ENCODE measurements at places on chromosomes 5 and 9.

DNA sequence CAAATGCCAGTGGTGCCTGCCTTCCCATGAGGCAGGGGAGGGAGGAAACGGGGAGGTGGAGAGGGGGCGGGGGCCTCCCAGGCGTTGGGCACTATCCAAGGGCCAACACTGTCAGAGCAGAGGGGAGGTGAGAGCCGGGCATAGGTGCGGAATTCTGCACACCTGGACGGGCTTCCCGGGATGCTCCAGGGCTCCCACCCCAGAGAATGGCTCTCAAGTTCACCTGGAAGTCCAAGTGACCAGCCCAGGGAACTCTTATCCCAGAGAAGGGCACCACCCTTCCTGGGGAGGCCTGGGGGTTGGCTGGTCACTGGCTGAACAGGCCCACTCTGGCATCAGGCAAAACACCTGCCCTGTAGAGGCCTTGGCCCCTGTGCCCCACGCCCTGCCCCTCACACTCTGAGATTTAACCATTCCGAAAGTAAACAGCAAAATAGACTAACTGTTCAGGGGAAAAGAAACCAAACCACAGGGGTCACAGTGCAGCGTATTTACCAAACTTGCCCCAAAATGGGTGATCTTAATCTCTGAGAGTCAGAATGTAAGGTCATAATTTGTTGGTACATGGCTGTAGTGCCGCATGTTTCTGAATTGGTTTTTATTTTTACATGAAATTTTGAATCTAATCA is 2.7 kb downstream of the CSF2 start:
- DNase-seq = no peak

DNA sequence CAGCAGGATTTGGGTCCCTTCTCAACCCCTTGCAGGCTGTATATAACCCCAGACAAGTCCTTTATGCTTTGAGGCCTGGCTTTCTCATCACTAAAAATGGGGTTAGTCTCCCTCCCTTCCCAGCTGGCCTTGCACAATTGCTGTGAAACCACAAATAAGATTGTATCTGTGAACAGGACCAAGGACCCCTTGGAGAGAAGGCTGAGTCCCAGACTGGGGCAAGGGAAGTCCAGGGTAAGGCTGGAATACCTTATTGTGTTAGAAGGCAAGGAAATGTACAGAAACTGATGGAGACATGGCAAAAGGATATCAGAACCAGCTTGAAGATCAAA is 11.4 kb downstream of the MACROH2A1 start:
- DNase-seq = no peak

GRCh38 chr9:85163415-85163814 is 493.9 kb downstream of the NTRK2 start:
- no peak for DNase-seq

GRCh38 chr5:76038212-76038611 is 45.0 kb upstream of the SV2C start:
- DNase-seq = no peak

GRCh38 chr5:54551926-54552325 is 34.4 kb downstream of the SNX18 start:
- no peak for DNase-seq

DNA sequence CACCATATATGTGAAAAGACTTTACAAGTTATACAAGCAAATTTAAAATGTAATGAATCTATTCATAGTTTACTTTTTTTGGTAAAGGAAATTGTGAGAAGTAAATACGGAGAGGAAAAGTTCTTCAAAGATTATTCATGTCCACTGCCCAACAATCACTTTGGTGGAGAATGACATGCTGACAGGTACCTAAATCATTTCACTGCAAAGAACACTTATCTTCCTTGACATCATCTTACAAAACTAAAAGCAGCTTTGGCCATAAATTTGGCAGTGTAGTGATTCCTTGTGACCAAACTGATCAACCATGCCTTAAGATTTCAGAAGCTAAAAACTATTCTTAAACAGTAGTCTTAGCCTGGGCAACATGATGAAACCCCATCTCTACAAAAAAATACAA is 42.5 kb downstream of the GOLPH3 start:
- DNase-seq = no peak

- no peak for DNase-seq
These were observed 499 bp upstream of the ASPN start for GRCh38 chr9:92482805-92483204.

DNA sequence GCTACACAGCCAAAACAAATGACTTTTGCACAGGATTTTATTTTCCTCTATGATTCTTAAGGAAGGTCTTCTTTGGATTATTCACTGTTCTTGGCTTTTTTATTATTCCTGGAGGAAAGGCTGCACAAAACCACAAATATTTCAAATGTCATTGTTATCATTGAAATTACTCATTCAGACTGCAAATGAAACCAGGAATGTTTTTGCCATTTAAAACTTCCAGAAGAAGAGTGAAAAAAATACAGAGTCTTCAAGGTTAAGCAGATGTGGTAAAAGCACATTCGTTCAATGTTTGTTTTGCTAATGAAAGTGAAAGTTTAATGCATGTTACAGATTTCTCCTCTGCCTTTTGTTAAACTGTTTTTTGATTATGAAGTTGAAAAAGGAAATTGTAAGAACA is 238.2 kb downstream of the TLE4 start:
- no peak for DNase-seq

- no peak for DNase-seq
These were observed 464.3 kb downstream of the GADD45G start for GRCh38 chr9:90069085-90069484.

DNA sequence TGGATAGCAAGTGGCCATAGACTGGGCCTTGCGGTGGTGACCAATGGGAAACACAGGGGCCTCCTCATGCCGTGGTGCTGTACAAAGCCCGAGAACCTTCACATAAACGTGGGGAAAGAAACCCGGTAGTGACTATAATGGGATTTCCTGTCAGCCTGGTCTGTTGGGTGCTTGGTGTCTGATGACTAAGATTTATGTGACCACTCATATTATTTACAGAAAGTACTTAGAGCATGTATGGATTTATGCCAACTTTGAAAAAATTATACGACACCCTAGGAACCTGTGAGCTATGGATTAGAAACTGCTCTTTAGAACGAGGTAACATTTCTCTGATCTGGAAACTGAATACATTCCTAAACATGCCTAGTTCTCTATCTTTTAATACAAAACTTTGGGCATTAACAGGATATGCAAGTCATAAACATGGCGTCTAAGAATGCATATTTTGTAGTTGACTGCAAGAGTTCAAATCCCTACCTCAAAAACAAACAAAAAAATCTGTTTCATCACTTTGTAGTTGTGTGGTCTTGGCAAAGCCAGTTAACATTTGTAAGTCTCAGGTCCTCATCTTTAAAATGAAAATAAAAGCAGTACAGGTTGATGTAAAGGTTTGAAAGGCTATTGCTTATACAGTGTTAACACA is 85.4 kb downstream of the TMEM167A start:
- no peak for DNase-seq

DNA sequence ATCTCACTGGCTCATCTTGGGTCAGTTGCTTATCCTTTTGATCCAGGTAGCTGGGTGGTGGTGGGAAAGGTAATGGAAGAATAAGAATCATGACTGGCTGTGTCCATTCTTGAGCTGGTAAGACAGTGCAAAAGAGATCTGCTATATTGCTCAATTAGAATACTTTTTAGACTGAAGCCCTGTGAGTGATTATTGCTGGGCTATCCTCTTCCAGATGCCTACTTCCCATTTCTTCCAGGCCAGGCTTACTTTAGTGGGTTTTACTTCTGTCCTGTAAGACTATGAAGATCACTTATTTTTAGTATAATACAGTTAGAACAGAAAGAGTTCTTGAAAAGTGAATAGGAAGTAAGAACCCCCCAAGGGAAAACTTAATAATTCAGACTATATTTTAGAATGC is 7.2 kb downstream of the MARCHF6 start:
- DNase-seq = no peak

DNA sequence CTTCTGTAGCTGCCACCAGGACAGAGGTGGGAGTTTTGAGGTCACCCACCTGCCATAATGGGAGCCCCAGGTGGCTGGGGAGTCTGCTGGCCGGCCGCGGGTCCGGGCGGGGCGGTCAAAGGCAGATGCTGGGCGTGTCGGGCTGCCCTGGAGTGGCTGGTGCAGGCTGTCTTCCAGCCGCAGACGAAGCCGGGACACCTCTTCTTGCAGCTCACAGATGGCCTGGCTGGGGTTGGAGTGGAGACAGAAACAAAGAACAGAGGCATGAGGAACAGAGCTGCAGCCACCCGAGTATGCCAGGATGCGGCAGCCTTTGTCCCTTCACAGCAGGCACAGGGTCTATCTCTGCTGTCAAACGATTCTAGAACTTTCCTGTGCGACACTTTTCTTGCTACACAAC is 18.0 kb downstream of the ORM2 start:
- DNase-seq = no peak

- DNase-seq = no peak
These were observed 140.6 kb downstream of the PLCXD3 start for GRCh38 chr5:41369799-41370198.

- DNase-seq = no peak
These were observed 347.6 kb downstream of the EBF1 start for GRCh38 chr5:158751961-158752655.

DNA sequence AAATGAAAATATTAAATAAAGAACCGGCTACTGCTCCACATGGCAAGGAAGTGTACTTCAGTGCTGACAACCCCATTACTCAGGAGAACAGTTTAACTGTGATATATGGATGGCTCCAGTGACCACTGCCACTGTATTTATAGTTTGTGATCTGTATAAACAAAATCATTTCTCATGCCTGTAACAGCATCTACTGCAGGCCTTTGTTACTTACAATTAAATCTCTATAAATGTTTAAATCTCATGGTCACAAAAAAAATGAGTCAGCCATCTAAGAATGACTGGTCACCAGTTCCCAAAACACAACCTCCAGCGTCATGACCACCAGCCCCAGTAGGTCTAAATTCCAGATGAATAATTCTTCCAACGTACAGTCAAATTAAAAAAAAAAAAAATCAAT is 24.6 kb downstream of the SERINC5 start:
- DNase-seq = no peak

DNA sequence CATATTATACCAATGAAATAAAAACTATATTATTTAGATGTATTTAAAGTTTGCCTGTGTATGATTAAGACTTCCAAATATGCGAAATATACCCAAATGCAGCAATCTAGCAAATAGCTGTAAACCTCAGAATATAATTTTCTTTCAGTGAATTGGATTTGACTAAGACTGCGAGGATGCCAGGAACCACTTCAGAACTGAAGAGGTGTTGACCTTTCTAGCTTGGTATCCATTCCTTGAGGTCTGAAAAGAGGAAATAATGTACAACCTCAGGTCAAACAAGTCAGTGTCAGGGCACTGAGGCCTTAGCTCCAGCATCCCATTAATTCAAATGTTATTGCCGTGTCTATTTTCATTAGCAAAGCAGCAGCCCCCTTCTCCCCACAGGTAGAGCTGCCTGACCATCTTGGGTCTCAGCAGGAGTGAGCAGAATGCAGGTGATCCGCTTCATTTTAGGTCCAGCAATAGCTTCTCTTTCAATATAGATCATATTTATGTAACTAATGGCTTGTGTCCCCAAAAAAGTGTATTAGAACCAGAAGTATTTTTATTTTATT is 100.0 kb downstream of the KIAA1958 start:
- DNase-seq = no peak

DNA sequence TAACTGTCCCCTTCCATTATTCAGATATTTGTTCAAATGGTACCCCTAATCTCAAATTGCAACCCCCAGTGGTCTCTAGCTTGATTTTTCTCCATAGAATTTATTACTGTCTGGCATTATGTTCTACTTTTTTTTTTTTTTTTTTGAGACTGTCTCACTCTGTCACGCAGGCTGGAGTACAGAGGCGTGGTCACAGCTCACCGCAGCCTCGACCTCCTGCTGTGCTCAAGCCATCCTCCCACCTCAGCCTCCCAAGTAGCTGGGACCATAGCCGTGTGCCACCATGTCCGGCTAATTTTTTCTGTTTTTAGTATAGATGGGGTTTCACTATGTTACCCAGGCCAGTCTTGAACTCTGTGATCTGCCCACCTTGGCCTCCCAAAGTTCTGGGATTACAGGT is 2.0 kb upstream of the REEP5 start:
- no peak for DNase-seq

DNA sequence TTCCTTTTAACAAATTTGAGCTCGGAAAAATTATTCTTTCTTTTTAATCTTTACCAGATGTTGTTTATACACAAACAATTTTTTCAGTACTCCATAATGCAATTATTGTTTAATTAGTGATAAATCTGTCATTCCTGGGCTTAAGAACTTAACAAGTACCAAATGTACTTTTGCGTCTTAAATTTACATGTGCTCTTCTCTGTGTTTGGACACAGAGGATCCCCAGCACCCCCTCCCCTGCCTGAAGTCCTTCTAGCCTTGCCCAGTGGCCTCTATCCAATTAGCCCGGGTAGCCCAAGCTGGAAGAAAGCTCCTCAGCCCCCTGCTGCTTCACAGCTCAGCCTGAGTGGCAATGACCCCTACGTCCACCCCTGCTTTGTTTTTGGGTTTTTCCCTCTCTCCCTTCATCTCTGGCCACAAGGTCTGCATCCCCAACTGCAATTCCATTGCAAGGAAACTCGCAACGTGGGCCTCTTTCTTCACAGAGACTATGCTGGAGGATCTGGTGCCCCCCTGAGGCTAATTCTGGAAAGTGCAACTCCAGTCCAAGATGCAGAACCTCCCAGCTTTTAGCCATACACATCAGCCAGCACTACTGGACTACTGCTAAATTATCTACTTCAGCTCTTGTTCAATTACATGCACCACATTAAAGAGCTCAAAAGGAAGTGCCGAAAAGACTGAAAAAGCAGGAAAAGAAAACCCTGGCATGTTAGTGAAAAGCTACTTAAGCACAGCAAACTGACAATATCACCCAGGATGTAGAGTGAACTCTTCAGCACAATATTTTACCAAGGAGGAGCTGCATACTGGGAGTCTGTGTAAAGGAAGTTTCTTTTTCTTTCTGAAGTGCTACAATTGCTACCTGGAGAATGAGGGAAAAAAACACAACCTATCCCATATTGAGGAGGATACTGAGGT is 186.2 kb downstream of the FANCC start:
- DNase-seq = peak; percentile 43

GRCh38 chr9:121835587-121836365 is 184.3 kb downstream of the DAB2IP start:
- no peak for DNase-seq

- DNase-seq = no peak
These were observed 13.1 kb downstream of the IL7R start for GRCh38 chr5:35869685-35870277.

DNA sequence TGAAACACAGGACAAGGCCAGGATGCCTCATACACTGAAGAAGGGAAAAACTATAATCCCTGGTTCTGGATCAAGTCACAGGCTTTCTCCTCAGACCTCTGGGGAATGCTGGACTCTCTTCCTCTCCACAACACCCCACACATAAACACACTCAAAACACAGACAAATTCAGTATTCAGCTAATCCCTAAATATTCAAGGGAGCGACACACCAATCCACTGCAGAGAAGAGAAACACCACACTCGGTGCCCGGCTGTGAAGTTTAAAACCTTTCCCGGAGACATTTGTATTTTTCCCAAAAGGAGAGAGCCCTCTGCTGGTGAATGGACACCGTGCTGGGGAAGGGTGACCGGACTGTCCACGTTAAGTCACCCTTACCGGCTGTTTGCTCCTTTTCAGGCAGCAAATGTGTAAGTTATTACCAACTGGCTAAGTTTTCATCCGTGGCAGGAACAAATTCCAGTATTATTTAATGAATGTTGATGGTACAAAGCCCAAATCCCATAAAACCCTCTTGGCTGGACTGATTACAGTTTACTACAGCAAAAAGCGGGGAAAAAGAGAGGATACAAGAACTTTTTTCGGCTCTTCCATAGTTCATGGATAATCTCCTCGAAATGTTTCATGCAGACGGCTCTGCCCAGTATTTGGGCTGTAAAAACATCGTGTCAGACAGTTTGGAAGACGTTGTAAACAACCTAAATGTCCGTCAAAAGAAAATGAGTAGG is 130.9 kb upstream of the SLC30A5 start:
- DNase-seq = no peak
